Activated T-cell treated with anti-CD3 and anti-CD28 coated beads, Interleukin-2, amount 50 U/mL, for 24 hours (primary cell): ENCODE measurements at places on chromosomes 5 and 9.

- no peak for DNase-seq
Measured at GRCh38 chr5:58411372-58411771, 48.5 kb downstream of the PLK2 start.

DNA sequence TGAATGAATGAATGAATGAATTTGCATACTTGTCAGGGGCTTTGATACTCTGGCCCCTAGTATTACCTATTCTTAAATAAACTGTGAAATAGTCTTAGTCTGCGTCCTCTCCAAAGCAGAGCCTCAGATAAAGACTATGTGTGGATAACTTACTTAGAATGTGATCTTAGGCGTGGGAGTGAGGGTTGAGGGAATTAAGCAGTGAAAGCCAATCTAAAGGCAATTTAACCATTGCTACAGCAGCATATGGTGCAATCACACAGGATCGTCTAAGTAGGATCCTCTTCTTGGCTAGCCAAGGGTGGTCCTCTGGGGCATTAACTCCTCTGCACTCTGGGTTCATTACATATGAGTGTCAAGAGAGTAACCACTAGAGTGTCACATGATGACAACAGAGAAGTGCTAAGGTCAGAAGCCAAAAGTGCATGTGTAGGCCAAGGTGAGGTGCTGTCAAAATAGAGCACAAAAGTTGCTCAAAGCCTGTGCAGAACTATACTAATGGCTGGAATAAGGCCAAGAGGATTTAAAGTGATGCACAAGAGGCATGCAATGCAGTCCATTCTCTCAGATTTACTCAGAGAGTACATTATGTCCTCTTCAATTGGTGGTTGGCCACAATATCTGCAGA, 274.4 kb upstream of the SEMA6A start:
- no peak for DNase-seq

GRCh38 chr5:142481410-142481809, 156.6 kb upstream of the SPRY4 start:
- DNase-seq = no peak

DNA sequence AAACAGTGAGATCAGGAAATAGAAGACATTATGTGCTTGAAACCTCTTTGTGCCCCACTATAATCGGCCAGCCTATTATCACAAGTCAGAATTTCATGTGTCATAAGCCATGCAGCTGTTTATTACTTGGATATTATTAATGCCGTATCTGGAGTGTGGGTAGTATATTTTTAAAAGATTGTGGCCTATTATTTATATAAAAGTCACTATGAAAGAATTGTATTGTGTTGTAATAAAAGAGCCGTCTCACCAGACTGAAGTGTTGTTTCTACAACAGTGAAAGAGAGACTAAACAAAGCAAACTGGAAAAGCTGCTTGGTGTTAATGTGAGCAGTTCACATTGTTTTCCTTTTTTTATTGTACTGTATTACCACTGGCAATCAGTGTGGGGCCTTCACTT, 449.1 kb downstream of the PSAT1 start:
- DNase-seq = no peak

GRCh38 chr5:65722575-65723403, 784 bp downstream of the NLN start:
- no peak for DNase-seq

- DNase-seq = no peak
Measured at GRCh38 chr9:16661816-16662215, 208.7 kb downstream of the BNC2 start.

DNA sequence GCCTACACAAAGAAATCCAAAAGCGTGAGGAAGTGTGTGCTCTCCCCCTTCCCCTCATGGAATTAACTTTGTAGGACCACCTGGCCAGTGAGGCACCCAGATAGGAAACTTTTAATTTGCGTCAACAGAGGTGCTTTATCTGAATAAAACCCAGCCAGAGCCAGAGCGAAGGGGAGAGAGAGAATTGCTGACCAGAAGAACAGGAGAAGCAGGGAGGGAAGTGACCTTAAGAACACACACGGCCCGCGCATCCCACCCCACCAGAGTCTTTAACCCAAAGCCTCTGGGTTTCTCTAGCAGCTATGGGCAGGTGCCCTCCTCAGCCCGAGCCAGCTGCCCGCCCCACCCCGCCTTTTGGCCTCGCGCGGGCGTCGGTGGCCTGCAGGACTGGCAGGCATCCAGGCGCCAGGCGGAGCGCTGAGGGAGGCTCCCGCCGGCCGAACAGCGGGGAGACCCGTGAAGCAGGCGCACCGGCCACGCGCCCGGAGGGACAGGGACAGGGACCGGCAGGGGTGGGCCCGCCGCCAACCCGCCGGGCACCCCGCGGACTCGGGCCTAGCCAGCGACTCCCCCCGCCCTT, 580 bp downstream of the ERAP1 start:
- DNase-seq = no peak

GRCh38 chr5:149273237-149273636, 1.6 kb downstream of the AFAP1L1 start:
- DNase-seq = no peak

- no peak for DNase-seq
Measured at GRCh38 chr5:78162253-78162862, 132.1 kb downstream of the AP3B1 start.

GRCh38 chr9:5301544-5301943, 3.0 kb downstream of the RLN2 start:
- no peak for DNase-seq

GRCh38 chr9:112042244-112042638, 132.9 kb downstream of the SUSD1 start:
- DNase-seq = no peak
